Stimulated activated CD8-positive, alpha-beta memory T cell treated with anti-CD3 and anti-CD28 coated beads, Interleukin-15, amount 100 ng/mL, for 48 hours (primary cell): ENCODE measurements at places on chromosomes 12 and 14.

DNA sequence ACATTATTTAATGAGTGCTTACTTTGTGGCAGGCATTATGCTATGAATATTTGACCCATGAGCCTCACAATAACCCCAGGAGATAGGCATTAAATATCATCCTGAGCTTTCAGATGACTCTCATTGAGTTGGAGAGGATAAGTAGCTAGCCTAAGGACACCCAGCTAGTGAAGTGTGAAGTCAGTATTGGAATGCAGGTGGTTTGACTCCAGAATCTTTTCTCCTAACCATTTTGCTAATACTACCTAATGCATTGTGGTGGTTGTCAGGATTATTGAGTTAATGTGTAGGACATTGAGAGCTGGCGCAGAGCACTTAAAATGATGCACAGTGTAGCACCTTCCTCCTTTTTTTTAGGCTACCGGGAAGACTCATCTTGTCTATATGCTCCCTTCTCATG is 3.8 kb upstream of the CDKL1 start:
- DNase-seq: no peak

DNA sequence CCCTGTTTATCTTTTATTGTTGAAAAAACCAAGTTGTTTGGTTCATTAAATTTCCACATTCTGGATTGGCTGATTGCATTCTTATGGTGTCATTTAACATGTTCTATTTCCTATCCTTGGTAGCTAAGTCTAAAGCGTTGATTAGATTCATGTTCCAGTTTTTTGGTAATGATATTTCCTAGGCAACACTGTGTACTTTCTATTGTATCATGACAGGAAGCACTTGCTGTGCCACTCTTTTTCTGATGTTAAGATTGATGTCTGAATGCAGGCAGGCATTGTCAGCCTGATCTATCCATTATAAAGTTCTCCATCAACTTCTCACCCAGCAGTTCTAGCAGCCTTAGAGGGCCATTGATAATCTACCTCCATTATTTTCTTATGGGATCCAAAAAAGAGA is 91.1 kb upstream of the ARID2 start:
- DNase-seq: no peak

DNA sequence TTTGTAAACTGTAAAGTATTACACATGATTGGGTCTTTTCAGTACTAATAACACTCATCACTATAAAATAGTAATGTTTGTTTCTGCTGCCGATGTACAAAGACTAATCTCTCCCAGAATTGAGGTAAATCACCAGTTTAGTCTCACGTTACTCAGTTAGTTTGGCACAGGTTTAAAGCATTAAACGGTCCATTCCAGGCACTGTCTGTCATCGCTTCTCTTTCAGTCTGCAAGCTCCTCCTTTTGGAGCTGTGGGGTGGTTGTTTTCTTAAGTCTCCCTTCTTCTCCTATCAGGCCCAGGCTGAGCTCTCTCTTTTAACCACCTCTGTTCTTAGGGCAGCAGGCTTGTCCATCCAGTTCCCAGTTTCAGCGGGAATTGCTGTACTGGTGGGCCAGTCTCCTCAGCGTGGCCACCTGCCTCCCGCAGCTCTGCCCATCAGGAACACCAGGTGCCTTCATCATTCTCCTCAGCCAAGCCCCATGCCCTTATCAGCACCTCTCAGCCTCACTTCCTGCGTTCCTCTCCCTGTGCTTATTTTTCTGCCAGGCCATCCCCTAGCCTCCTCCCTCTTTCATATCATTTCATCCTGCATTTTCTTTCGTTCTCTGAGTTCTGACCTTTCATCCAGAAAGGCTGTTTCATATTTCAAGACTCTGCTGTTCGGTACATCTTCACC is 149.0 kb downstream of the TGFB3 start:
- DNase-seq: no peak

- DNase-seq: no peak
Measured at GRCh38 chr14:30757082-30757481, 117.3 kb upstream of the COCH start.

DNA sequence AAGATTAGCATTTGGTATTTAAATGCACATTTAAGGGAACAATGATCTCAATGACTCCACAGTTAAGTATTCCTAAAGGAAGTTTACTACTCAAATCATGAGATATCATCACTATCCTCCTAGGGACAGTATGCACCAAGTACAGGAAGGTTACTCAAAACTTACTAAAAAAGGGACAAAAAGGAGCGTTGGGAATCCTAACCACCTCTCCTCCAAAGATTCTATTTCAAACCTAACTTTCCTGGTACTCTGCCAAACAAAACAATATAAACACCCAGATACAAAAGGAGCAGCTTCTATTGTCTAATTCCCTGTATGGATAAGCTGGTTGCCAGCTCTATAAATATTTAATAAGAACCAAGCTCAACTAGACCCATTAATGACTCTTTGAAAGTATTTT is 377.7 kb downstream of the NUAK1 start:
- no peak for DNase-seq

- no peak for DNase-seq
Measured at GRCh38 chr14:24802236-24802635, 168.2 kb upstream of the GZMB start.

GRCh38 chr14:102901633-102902032 is 20.8 kb upstream of the AMN start:
- DNase-seq: no peak

- DNase-seq: no peak
Measured at GRCh38 chr14:96304956-96305355, 48.9 kb downstream of the BDKRB1 start.

DNA sequence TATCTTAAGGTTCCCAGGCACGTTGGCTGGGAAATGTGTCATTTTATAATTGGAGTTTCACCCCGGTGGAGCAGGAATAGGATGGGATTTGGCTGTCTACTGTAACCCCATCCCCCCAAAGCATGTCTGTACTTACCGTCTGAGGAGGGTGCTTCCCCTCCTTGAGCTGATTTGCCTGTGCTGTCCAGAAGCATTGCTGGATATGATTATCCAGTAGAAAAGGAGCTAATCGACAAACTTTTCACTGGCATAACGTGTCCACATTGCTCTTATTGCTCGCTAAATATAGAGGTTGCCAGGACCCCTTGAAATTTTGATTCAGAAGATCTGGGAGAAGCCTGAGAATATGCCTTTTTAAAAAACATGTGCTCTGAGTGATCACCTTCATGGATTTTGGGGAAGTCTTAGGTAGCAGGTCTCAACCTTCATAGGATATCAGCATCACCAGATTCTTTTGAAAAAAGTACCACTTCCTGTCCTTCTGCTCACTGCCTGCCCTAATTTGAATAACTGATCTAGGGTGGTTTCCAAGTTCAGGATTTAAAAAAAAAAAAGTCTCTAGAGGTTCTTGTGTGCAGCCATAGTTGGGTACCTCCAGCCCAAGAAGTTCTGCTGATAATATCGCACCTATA is 80.4 kb upstream of the KCNA1 start:
- no peak for DNase-seq

GRCh38 chr14:66508846-66509621 is 1.1 kb downstream of the GPHN start:
- DNase-seq: no peak

- no peak for DNase-seq
Measured at GRCh38 chr14:61891810-61892209, 129.6 kb downstream of the SNAPC1 start.

DNA sequence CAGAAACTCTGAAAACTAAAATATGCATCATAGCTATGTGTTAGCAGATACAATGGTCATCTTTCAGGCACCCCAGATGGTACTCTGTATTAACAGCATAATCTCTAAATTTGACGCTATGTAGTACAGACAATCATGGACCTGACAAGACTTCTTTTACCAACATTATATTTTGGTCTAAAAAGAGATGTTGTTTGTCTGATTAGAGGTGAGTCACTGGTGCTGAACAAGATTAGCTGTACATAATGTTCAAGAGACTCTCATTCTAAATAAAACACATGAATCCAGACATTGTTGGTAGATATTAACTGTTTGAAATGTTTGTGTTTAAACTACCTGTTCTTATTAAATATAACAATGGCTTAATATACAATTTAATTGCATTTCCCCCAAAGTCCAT is 146.4 kb upstream of the LMNTD1 start:
- no peak for DNase-seq

GRCh38 chr12:102484428-102484958 is 4.1 kb upstream of the IGF1 start:
- peak; percentile 67 for DNase-seq

- DNase-seq: no peak
Measured at GRCh38 chr12:87981495-87981894, 47.7 kb downstream of the C12orf50 start.

GRCh38 chr14:101061411-101062064 is 158.0 kb upstream of the RTL1 start:
- DNase-seq: no peak

- no peak for DNase-seq
Measured at GRCh38 chr12:49946086-49946485, 4.5 kb upstream of the AQP2 start.

DNA sequence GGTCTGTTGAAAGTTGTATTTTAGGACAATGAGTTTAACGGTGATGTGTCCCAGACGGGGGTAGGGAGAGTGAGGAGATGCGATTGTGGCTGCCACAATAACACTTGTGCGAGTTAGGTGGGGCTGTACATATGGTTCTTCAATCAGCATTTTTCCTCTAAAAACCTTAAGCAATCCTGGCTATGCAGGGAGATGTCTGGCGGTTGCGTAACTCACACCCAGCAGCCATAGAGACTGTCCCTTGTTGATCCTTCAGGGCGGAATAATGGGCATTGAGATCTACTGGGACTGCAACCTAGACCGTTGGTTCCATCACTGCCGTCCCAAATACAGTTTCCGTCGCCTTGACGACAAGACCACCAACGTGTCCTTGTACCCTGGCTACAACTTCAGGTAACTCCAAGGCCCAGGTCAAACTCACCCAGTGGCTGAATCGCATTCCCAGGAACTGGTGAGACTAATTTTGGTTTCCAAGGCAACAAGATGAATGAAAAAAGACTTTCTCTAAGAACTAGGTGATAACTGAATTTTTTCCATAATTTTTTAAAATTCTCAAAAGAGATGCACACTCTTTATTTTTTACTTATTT is 34.6 kb downstream of the P2RX7 start:
- no peak for DNase-seq

GRCh38 chr12:51953089-51953488 is 1.6 kb downstream of the ACVR1B start:
- no peak for DNase-seq

- no peak for DNase-seq
Measured at GRCh38 chr14:92596331-92596907, 82.8 kb downstream of the RIN3 start.

DNA sequence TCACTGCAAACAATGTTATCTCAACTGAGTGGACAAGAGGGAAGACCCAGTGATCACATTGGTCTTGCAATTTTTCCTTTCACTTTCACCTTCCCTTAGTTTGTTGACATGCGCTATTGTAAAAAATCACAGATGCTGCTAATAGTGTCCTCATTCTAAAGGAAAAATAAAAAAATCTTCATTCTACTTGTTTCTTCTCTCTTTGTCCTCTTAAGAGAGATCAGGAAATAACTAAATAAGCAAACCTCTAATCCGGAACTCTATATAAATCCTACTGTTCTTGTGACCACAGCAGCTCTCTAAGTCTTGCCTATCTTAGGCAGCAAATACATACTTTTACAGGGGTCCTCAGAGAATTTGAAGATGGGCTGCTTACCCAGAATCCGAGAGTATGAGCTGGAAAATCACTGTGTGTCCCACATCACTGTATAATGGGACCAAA is 257.7 kb downstream of the NAV3 start:
- DNase-seq: no peak
